ENCODE measurements at places on chromosomes 5 and 9. TPM values are rescaled to one million over a fixed set of nuclear protein-coding genes. Genes with fewer than 3 reads are reported as not detected.
A peak's percentile ranks its signal among the peaks of the same experiment; 100 is the strongest.

DNA sequence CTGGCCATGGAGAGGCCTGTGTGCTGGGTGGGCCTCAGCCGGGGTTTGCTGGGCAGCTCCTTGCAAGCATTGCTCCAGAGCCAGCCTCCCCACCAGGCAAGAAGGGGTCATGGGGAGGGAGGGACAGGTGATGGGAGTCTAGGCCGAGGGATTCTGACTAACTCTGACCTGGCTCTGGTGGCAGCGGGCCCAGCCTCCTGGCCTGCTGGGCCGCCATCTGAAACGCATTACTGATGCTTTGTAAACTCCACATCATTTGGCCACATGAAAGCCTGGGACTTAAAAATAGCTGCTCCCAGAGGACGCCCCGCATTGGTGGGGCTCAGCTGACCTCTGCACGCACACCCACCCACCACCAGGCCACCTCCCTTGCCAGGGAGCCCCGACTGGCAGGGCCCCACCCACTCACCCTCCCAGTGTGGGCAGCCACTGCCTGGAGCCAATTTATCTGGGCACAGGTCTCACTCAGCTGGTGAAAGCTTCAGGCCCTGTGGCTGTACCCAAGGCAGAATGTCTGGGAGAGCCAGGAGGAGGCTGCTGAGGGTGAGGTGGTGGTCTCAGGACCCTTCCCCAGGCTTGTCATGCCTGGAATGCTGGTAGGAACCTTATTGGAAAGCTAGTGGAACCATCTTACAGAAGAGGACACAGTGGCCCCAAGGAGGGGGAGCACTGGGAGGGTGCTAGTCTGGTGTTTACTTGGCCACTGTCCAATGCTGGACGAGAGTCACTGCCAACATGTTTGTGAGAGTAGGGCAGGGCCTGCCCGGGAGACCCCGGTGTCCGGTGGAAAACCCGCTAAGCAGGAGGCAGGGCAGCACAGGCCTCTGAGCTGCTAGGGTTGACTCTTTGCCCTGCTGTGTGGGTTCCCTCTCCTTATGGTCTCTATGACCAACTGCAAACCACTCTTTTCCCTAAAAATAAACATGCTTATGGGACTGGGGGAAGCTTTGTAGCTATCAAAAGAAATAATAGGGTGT is 10.8 kb downstream of the TCF7 start:
- DNase-seq, result peak; percentile 43

DNA sequence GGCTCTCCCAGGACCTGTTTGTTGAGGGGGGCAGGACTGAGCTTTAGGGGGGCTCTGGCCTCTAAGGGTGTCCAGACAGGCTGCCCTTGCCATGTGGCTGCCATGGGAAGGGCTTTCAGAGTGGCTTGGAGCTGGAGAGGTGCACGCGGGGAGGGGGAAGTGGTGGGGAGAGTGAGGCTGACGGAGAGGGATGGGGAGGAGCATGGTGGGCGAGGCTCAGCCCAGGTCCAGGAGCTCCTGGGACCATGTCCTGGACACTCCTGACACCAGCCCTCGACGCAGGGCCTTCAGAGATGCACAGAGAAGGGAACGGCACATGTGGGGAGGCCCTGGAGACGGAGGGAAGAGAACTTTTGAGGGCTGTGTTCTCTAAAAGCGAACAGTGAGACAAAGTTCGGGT is 2.4 kb downstream of the SPAAR start:
- no peak for DNase-seq

DNA sequence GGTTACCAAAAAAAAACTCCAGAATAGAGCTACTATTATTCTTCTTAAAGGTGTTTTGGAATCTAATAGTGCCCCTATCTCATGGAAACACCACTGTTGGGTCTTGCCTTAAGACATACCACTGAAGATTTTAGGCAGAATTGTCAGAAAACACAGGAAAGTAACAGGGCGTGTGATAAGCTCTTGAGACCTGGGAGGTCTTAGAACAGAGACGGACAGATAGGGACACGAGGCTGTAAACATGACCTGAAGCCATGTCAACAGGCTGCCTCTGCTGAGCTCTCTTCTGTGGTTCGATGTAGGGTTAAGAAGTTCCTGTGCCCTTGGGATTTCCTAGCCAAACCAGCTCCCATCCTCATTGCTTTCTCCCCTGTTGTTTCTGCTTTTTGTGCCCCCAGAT is 69.3 kb downstream of the CTSL start:
- DNase-seq, result no peak

DNA sequence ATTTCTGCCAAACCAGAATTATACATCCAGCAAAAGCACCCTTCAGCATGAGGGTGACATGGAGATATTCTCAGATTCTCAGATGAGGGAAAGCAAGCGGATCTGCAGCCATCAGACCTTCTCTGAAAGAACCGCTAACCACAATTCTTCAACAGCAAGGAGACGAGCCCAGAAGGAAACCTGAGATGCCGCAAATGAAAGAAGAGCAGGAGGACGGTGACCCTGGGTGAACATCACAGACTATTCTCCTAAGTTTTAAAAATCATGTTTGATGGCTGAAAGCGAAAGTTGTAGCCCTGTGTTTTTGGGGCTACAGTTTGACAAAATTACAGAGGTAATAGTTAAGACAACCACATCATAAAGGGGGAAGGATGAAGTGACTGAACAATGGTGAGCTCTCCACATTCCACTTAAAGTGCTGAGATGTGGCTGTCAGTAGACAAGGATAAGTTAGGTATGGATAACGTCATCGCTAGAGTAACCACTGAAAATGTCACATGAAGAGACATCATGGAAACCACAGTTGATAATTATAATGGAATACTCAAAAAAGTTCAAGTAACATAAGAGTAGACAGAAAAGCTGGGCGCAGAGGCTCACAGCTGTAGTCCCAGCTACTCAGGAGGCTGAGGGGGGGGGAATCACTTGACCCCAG is 31.5 kb upstream of the NSMF start:
- no peak for DNase-seq

GRCh38 chr9:114155263-114155994 is at the start of gene COL27A1:
COL27A1 (plus strand) TSS chr9:114155537; CDS start chr9:114155951, 414 bp downstream.
- DNase-seq, result peak; percentile 91

- DNase-seq, result no peak
These were observed 57.3 kb upstream of the CD180 start for GRCh38 chr5:67253911-67254310.

- DNase-seq, result no peak
These were observed 99.2 kb downstream of the PHF2 start for GRCh38 chr9:93675336-93676150.

GRCh38 chr5:122915717-122916461 is 70.5 kb downstream of the SNX24 start:
- DNase-seq, result no peak

DNA sequence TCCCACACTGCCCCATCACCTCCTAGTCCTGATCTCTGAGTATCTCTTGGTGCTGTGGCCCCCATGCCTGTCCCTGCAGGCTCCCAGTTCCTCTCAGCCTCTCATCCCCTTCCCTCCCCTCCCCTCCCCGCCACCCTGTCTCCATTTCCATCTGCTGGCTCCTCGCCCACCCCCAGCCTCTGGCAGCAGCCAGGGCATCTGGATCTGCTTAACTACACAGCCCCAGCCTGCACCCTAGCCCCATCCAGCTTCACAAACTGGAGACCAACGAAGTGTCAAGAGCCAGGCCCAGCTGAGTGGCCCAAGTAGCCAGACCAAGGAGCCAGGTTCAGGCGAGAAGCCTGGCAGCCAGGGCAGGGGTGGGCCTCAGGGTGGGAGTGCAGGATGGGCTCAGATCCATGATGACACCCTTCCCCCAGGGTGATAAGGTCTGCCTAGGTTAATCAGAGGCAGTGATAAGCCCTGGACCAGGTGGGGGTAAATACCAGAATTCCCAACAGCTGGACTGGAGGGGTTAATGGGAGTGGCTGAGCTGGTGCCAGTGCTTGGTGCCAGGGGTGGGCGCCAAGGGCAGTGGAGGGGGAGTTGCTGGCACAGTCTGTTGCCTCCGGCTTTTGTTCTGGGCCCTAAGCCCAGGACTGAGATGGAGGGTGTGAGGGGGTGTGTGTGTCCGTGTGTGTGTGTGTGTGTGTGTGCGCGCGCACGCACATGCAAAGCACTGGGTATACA is 2.5 kb downstream of the IL11RA start:
- no peak for DNase-seq

DNA sequence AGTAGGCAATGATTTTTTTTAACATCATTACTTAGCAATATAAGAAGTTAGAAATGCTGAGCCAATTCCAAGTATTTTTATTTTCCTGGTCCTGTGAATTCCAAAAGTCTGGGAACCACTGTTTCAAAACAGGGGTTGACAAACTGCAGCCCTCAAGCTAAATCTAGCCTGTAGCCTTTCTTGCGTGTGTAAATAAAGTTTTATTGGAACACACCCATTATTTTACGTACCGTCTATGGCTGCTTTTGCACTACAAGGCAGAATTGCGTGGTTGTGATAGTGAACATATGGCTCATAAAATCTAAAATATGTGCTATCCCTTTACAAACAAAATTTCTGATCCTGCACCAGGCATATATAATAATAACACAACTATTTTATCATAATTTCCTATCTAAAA is 279.1 kb downstream of the SAXO1 start:
- no peak for DNase-seq

DNA sequence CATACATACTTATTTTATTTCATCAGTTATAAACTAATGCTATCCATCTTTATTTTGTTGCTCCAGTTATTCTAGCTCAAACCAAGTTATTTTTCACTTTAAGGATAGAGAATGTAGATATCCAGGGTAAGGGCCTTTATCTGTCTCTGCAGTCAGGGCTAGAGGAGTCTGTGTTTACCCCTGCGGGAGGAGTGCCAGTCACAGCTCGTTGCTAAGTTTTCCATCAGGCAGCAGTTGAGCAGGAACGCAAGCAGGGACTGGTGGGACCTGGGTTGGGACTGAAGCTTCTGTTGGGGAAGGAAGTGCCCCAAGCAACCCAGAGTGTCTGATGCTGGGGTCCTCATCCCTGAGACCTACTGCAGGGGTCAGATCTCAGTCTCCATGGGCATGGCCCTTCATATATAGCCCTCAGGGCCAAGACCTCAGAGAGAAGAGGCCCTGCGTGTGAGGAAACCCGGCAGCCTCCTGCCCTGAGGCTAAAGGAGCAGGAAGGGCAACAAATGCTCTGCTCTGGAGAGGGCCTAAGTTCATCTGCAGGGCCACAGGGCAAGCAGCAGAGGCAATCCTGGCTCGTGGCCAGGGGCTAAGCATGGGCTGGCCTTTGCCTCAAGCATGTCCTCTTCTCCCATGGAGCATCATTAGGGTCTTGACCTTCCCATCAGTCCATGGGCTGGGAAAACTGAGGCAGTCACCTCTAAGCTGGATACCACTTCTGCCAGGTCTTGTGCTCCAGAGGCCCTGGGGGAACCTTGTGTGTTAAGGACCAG is 6.6 kb downstream of the SLC22A4 start:
- no peak for DNase-seq

DNA sequence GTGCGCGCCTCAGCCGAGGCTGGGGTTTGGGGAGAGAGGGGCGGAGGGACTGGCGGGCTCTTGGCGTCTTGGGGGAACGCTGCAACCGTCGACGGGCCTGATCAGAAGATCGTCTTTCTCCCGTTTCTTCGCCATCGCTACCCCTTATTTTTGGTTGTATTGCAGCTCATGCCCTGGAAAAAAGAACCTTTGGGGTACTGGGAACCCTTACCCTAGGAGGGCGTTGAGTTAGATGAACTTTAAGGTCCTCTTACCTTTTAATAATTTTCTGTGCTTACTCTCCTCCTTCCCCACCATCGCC is 719 bp downstream of the PAIP2 start:
- peak; percentile 84 for DNase-seq

DNA sequence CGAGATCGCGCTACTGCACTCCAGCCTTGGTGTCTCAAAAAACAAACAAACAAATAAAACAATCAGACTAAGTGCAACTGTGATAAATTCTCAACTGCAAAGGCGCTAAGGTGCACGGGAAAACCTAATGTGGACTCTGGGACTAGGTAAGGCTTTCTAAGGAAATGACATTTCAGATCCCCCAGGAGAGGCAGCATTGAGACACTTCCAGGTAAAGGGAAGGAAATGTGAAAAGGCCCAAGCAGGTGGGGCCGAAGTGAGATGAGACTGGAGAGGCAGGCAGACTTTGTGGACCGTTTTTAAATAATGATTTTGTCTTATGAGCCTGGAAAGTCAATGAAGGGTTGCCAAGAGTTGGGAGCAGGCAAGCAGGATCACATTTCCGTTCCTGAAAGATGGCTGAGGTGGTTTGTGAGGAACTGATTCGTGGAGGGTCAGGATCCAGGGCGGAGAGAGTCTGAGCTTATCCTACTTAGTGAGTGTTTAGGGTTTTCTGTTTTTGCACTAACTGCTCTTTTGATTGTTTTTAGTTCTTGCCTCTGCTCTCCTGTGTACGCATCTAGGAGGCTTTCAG is 2.0 kb upstream of the APBA1 start:
- no peak for DNase-seq

DNA sequence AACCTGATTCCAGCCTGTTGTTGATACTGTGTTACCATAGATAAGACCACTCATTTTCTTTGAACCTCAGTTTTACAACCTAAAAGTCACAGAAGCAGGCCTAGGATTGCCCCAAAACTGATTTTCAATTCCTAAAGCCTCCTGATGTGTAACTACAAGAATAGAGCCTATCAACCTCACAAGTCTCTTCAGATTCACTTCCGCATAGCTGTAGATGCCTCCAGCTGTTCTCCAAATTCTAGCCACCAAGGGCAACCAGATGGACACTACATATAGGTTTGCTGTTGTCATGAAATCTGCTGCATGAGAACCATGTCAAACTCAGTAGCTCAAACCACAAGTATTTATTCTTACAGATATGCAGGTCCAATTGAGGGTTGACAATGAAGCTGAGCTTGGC is 143.5 kb downstream of the SPATA31D1 start:
- DNase-seq, result no peak

- DNase-seq, result no peak
These were observed 23.8 kb downstream of the PLAC8L1 start for GRCh38 chr5:146081556-146081955.

DNA sequence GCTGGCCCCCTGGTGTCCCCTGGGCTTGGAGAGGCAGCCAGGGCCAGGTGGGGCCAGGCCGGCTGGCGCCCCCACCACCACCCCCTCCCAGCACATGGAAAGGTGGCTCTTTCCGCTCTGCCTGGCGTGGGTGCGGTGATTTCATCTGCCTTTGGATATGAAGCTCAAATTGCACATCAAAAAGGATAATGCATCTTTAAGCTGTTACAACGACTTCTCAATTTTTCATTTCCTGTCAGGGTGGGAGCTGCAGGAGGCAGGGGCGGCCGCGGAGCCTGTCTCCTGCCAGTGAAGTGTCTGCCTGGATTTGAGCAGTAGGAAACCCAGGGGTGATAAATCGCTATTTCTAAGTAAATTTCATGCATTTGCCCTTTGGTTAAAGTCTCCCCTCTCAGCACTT is 169.2 kb upstream of the MVB12B start:
- no peak for DNase-seq

GRCh38 chr9:61666849-61667371 is 477.1 kb downstream of the SPATA31A7 start:
- DNase-seq, result no peak

- DNase-seq, result peak; percentile 56
These were observed 183.9 kb downstream of the C9orf50 start for GRCh38 chr9:129436751-129437625.

- DNase-seq, result no peak
These were observed 77.2 kb upstream of the TARS1 start for GRCh38 chr5:33363537-33363936.

- DNase-seq, result peak; percentile 67
These were observed 14.2 kb upstream of the NRARP start for GRCh38 chr9:137316012-137316981.

Gene GPR151
- total RNA-seq, result not detected

Gene CDC20B
- 0.48 TPM for total RNA-seq

Gene TTC33
- 12.2 TPM for total RNA-seq

Gene GPR150
- 1.2 TPM for total RNA-seq

Gene BTNL3
- not detected for total RNA-seq

Gene FUT7
- total RNA-seq, result 0.39 TPM

Gene KLF4
- total RNA-seq, result 1.1 TPM

Gene FGF10
- not detected for total RNA-seq

Gene FCN2
- total RNA-seq, result not detected

Data from activated naive CD8-positive, alpha-beta T cell treated with anti-CD3 and anti-CD28 coated beads, Interleukin-2, amount 10 ng/mL, durations not matched to agents 7 days and 5 days (primary cell).